ENCODE measurements at places on chromosomes 7 and 10. TPM values are rescaled to one million over a fixed set of nuclear protein-coding genes. Genes with fewer than 3 reads are reported as not detected.

Gene CYP26A1
- total RNA-seq = not detected

Gene NYAP1
- total RNA-seq = 0.16 TPM

Gene SPDYE18
- not detected for total RNA-seq

Gene RAB19
- total RNA-seq = 0.20 TPM
